WERI-Rb-1 (cell line): ENCODE measurements at places on chromosomes 5 and 9.

DNA sequence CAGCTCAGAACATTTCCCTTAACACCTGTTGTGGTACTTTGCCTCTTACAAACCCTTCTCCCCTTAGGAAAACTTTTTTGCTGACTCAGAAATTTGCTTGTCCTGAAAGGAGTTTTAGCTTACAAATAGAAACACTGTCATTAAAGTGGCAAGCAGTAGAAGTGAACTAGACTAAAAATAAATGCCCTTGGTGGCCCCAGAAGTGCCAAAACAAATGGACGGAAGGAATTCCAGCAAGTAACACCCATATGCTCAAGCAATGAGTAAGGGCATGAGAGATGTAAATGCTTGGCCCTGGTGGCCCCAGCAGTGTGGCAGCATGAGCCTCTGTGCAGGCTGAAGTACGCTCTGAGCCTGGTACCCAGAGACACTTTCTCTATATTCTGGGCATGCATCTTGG, 8.6 kb downstream of the VLDLR start:
- no peak for DNase-seq

GRCh38 chr9:109781086-109781485, 1.1 kb downstream of the PALM2AKAP2 start:
- no peak for DNase-seq

GRCh38 chr9:35797311-35798109, 6.1 kb downstream of the NPR2 start:
- no peak for DNase-seq

DNA sequence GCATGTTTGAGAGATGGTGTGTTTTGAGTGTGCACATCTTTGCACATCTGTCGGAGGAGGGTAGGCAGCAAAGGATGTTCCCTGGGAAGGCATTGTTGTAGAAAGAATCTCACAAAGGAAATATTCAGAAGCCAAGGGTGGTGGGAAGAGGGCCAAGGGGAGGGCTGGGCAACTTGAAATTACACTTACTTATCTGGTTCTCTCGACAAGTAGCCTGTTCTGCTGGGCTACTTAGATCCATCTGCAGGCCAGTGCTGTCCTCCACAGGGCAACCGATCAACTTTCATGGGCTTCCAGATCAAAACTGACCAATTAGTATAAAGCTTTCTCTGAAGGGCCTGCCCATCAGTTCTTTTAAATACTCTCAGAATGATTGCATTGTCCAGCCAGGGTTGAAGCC, 495.2 kb downstream of the GADD45G start:
- peak; percentile 40 for DNase-seq

- no peak for DNase-seq
These were observed 687.0 kb upstream of the C9orf72 start for GRCh38 chr9:28260330-28260729.

GRCh38 chr5:134289509-134290113, 63.7 kb upstream of the PPP2CA start:
- DNase-seq = peak; percentile 60

GRCh38 chr5:6478793-6479192, 30.1 kb downstream of the UBE2QL1 start:
- no peak for DNase-seq

- DNase-seq = no peak
These were observed 59.2 kb downstream of the NDST1 start for GRCh38 chr5:150567031-150567717.

GRCh38 chr5:136064510-136064909, 35.7 kb downstream of the TGFBI start:
- DNase-seq = peak; percentile 58

DNA sequence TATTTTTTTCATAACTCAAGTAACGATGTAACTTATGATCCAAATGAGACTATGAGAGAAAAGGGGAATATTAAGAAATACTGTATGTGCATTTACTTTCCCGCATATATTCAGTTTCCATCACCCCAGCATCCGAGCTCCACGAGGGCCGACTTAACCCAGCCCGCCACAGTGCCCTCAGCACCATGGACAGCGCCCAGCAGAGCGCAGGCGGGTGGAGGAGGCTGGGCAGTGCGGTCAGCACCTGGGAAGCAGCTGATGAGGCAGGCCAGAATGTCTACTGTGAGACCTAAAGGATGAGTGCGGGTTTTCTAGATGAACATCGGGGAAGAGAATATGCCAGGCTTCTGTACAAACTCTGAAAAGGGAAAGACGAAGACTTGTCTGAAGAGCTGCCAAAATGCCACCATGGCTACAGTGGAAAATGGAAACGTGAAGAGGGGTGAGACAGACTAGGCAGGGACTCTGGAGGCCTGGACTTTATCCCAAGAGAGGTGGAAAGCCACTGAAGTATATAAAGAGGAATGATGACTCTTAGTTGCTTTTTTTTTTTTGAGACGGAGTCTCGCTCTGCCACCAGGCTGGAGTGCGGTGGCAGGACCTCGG, 34.5 kb upstream of the MED27 start:
- no peak for DNase-seq

DNA sequence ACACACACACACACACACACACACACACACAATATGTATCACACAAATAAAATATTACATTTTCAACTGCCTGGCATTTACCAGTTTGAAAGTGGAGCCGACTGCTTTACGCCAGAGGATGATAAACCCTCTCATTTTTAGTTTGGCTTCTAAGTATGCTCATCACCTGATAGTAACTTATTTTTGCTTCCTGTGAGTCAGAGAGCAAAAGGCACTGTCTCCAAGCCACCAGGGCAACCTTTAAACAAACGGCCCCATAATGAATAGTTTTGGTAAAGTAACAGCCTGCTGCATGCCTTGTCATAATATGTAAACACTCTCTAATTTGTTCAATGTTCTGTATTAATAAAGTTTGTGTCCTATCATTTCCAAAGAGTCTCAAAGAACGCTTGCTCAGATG, 26.9 kb downstream of the KLF4 start:
- DNase-seq = no peak

GRCh38 chr9:70043689-70044489, at the start of gene MAMDC2:
Gene MAMDC2, plus strand, starts transcription at chr9:70043848. Its CDS starts 350 bp downstream, at chr9:70044198.
- no peak for DNase-seq

GRCh38 chr5:73442996-73443627, 5.5 kb downstream of the FOXD1 start:
- DNase-seq = no peak

DNA sequence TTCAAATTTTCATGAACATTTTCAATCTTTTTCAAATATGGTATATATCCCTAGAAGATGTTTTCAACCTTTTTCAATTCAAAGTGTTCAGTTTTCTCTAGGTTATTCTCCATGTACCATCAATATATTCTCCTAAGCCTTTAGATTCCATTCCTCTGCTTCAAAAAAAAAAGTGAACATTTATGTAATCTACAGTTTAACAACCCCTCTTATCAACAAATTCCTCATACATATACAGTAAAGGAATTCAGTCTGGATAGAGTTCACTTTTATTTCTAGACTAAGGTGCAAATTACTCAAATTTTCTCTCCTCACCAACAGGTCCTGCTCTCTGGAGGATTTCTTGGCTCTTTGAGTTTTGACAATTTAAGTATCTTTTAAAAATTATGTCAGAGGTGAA, 150.0 kb downstream of the ARL15 start:
- DNase-seq = no peak

GRCh38 chr5:95957561-95958203, 4.0 kb downstream of the ELL2 start:
- DNase-seq = no peak

- DNase-seq = no peak
These were observed 42.1 kb downstream of the SLC46A2 start for GRCh38 chr9:112848316-112849151.

DNA sequence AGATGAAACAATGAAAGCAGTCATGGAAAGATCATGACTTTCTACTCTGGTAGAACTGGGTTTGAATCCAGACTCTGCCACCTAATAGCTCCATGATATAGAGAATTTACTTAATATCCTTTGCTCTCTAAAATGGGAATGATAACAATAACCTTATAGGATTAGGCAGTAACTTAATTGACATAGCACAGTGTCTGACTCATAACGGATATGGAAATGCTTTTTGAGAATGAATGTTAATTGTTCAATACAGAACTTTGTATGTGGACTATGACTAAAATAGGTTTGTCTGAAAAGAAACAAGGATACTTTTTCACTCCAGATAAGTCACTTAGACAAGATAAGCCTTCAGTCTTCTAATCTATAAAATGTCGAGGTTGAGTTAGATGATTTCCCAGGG, 330.7 kb downstream of the PTPRD start:
- DNase-seq = no peak

- DNase-seq = no peak
These were observed 307.0 kb upstream of the PANK3 start for GRCh38 chr5:168886157-168886556.

DNA sequence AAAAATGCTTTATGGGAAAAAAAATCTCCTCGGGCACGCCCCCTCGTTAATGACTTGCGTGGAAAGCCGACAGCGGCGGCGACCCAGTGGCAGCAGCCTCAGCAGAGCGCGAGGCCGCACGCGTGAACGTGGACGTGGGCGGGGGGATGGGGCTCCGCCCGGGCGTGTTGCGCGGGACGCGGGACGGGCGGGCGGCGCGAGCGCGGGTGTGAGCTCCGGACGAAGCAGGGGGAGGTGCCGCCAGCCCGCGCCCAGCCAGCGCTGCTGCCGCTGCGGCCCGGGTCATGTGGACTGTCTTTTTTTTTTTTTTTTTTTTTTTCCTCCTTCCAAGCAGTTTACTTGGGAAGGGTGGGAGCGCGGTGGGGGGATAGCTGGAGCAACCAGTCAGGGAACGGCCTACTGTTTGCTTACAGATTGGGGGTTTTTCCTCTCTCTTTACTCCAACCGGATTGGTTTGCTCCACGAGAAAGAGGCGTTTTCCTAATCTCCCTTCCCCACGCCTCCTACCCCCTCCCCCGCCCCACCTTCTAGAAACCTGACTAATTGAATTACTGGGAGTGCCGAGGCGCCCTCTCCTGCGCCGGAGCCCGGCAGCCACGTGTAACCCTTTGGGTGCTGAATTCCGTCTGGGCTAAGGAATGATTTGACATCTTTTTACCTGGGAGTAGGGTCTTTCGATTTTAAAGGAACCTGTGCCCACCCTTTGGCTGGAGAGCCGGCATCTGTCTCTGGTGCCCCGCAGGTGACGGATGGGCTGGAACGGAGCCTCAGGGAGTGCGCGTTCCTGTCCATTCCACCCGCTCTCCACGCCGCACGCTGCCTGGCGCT, 1.7 kb upstream of the EFNA5 start:
- peak; percentile 92 for DNase-seq

- DNase-seq = no peak
These were observed 693.2 kb upstream of the FTMT start for GRCh38 chr5:121158451-121158850.

DNA sequence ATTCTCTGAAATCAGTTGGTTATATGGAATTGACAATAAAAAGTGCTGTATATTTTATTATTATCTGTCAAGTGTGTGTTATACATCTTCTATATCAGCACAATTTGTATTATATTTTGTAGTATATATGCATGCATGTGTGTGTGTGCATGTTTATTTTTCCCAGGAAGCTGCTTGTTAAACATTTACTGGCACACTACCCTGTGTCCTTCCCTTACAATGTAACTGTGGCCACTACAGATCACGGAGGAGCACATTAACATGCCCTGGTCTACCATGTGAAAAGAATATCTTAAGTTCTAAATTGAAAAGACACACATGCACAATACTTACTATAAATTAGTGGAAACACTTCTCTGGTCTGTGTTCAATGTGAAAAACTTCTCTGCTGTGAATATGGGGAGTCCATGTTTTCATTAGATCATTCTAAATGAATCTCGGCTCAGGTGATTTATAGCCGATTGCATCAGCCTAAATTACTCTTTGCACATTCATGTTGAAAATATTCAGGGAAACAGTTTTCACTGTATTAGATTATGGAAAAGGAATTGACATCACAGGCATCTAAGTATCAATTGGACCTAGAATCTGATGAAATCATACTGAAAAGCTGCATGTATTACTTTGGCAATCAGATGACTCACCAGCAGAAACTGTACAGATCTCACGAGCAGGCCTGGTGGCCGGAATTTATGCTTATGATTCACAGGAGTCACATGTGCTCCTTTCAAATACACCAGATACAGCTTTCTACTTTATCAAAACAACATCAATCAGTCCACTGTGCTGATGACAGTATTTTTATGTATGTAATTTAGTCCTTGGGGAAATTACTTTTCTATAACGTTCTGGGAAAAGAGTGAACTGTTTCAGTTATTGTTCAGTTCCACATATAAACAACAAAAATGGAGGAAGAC, 39.4 kb downstream of the LURAP1L start:
- DNase-seq = no peak

DNA sequence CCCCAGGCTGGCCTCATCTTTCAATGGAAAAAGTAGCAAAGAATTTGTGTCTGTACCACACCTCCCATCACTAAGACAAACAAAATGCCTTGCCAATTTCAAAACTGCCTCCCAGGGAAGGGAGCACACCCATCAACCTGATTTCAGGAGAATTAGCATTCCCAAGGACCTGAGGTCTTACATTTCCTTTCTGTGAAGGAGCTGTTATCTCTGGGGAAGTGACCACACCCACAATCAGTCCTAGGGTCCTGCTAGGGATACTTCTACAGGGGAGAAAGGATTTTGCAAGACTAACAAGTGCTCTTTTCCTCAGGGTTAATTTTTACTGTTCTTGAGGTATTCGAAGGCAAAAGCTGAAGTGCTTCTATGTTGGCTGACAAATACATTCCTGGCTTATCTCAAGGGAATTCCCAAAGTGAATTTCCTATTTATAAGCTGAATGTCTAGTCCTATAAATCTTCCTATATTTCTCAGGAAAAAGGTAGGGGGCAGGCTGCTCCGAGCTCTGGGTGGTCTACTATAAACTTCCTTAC, 97.4 kb upstream of the ITGA1 start:
- DNase-seq = no peak

DNA sequence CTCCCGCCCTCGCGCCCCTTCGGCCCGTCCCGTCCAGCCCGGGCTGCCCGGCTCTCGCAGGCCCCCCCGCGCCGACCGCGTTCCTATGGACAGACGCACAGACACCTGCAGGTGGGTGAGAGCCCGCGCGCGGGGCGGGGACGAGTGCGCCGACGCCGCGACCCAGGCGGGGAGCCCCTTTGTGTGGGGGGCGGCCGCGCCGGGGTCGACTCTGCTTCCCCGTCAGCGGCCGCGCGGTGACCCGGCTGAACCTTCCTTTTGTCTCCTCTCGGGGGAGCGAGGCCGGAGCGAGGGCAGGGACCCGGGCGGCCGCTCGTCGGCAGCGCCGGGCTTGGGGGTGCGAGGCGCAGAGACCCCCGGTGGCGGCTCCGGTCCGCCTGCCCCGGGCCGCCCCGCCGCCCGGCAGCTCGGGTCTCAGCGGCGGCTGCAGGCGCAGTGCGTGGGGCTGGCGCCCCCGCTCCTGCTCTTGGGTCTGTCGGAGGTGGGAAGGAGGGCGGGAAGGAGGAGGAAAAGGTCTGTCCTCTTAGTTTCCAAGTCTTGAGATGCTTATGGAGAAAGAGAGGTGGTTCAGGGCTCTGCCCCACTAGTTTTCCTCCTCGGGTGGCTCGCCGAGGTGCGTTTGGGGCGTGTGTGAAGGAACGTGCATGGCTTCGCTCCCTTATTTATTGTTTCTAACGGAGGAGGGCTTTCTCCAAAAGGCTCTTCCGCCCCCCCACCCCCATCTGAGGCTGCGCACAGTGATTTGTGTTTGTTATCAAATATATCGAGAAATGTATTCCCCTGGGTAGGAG, 576 bp downstream of the KIAA1958 start:
- peak; percentile 74 for DNase-seq

GRCh38 chr5:160089531-160089930, 29.7 kb downstream of the PWWP2A start:
- DNase-seq = no peak
